ENCODE measurements at places on chromosomes 13 and 19. TPM values are rescaled to one million over a fixed set of nuclear protein-coding genes. Genes with fewer than 3 reads are reported as not detected.

GRCh38 chr13:97797553-97797952 is 155.9 kb upstream of the IPO5 start:
- H3K27ac ChIP-seq: no peak overlapping the region
- H3K36me3 ChIP-seq: no peaks in the 10 kb centered on the region
- no peak for DNase-seq
- H3K4me1 ChIP-seq: no peaks in the 10 kb centered on the region
- peaks cover 16% of the 10 kb centered on the region for H3K27me3 ChIP-seq

- no peak overlapping the region for H3K4me3 ChIP-seq
- peaks cover 9% of the 10 kb centered on the region for H3K4me1 ChIP-seq
- H3K27ac ChIP-seq: no peak overlapping the region
- no peaks in the 10 kb centered on the region for H3K36me3 ChIP-seq
- H3K27me3 ChIP-seq: no peaks in the 10 kb centered on the region
- DNase-seq: no peak
Observed at GRCh38 chr19:7104747-7105447, 35.4 kb downstream of the ZNF557 start.

GRCh38 chr19:49058562-49058961 is 1.0 kb upstream of the CGB7 start:
- no peak overlapping the region for H3K4me3 ChIP-seq
- no peaks in the 10 kb centered on the region for H3K36me3 ChIP-seq
- DNase-seq: peak; percentile 40
- H3K4me1 ChIP-seq: peaks cover 22% of the 10 kb centered on the region
- no peak overlapping the region for H3K27ac ChIP-seq

The FAM216B gene
- total RNA-seq: not detected

The SLC17A7 gene
- 0.12 TPM for total RNA-seq

The LATS2 gene
- 1.2 TPM for total RNA-seq

Data from activated naive CD4-positive, alpha-beta T cell treated with anti-CD3 and anti-CD28 coated beads for 36 hours (primary cell).